ENCODE measurements at places on chromosomes 7 and 10. TPM values are rescaled to one million over a fixed set of nuclear protein-coding genes. Genes with fewer than 3 reads are reported as not detected.

GRCh38 chr7:155808549-155809331 lies 3.5 kb downstream of the SHH start:
- DNase-seq: no peak

DNA sequence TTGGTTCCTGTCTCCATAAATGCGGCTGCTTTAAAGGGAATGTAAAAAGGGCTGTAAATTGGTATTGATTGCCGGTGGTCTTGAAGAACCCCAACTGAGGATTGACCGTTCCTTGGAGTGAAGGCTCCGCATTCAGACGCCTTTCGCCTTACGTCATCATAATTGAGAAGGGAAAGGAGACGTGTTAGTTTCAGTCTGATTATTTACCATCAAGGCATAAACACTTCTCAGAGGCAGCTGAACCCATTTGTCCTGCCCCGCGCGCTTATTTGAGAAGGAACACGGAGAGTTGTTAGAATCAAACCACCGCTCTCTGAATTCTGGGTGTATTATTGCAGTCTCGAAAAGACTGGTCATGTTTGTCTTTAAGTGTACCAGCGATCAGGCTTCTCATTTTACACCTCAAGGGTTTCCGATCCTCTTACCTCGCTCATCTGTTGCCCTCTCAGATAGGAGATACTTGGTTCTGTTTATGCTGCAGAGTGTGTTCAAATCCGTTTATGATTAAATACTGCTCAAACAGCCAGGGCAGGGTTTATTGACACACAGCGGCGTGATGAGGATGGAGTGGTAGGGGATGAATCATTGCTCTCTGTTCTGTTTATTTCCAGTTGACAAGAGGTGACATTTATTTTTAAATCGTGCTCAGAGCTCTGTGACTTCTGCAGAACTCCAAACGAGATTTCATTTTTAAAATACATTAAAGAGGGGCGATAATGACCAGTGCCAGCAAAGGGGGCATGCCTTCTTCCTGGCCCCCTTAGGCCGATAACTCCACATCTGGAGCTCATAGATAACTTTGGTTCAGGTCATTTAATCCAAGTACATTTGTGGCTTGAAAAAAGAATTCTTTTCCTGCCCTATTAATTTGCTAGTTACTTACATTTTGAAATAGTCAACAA lies 30.4 kb downstream of the FOXK1 start:
- DNase-seq: no peak

DNA sequence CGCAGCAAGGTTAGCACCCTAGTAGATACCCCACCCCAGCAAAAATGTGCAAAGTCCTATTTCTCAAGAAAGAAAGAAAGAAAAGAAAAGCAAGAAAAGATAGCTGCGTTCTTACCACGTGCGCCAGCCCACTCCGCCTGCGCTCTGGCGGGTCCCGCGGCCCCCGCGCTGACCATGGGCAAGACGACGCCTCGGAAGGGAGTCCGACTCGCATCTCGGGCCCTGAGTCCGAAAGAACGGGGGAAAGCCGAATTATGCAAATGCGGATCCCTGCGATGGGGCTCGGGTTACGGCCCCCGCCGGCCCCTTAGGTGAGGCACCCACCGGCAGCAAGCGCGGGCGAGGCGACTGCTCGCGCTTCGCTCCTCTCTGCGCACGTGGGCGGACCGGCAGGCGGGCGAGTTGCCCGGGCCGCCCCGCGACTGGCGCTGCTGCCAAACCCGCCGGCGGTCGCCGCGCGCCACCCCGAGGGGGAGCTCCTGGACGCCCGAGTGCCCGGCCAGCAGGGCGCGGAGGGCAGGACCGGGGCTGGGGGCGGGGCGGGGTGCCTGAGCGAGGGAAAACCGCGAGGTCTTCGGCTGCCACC lies 2.4 kb upstream of the EGR2 start:
- no peak for DNase-seq

Gene FKBP6
- not detected for total RNA-seq

Gene DPP6
- total RNA-seq: 36.7 TPM

GRCh38 chr7:151920488-151920887 lies 35.8 kb upstream of the GALNTL5 start:
- DNase-seq: no peak

GRCh38 chr7:21352540-21353387 lies 75.1 kb upstream of the SP4 start:
- DNase-seq: no peak

DNA sequence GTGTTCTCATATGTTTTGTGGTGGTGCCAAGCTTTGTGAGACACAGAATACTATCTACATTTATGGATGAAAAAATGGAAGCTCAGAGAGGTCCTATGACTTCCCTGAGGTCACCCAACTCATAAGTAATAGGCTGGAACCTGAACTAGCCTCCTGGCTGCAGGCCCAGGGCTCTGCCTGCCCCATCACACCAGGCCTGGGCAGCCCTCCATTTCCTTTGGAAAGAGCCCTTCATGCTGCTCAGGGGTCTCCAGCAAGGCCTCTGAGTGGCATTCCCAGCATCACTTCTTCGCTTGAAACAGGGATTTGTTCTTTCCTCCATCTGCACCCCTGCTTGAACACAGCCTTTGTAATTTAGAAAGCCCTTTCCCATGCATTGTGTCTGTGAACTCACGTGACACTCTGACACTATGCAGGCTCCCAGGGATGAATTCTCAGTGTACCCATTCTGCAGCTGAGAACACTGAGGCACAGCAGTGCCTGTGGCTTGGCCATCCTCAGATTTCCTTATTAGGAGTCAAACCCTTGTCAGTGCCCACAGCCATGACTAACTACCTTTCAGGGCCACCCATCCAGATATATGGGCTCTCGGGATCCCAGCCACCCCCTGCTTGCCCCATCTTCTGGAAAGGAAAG lies 127.8 kb upstream of the PPIF start:
- DNase-seq: no peak

DNA sequence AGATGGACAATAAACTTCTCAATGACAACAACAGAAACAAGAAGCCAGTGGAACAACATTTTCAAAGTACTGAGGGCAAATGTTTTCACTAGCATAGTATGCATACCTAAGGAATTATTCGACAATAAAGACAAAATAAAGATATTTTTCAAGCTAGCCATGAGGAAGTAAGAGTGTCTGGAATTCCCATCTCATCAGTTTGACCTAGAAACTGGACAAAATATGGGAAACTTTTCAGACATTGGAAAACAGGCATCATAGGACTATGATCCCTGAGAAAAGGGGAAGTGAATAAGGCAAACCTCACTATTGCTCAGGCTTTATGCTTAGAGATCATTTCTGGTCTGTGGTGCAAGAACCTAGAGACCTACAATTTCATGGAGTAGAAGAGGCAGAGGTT lies 86.3 kb downstream of the OAT start:
- DNase-seq: no peak

GRCh38 chr7:151744656-151745638 lies 132.0 kb downstream of the PRKAG2 start:
- DNase-seq: no peak

- DNase-seq: no peak
These were observed 108.6 kb downstream of the TMEM130 start for GRCh38 chr7:98761225-98761624.

- DNase-seq: no peak
These were observed 73.4 kb downstream of the GPR141 start for GRCh38 chr7:37756797-37757551.

DNA sequence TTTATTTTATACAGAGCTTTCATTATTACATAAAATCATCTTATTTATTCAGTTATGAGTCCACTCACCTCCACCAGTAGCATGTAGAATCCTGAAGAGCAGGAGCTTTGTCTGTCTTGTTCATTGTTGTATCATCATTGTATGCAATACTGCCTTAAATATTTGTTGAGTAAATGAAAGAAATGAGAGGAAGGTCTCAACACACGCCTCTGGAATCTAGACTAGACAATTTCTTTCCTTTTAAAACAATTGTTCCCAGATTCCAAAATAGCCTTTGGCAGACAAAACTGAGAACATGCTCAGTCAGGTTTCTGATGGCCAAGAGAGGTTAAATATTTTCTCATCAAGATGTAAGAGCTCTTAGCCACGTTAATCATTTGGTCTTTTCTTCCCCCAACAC lies 173.1 kb upstream of the AGR3 start:
- no peak for DNase-seq
